ENCODE measurements at places on chromosomes 5 and 9. TPM values are rescaled to one million over a fixed set of nuclear protein-coding genes. Genes with fewer than 3 reads are reported as not detected.

Gene CDKN2B-AS1
- total RNA-seq = not detected

Gene SLC4A9
- total RNA-seq = 0.02 TPM

Gene CCL27
- total RNA-seq = 0.33 TPM

Gene APBA1
- 0.28 TPM for total RNA-seq

Gene PCDHA12
- 3.0 TPM for total RNA-seq

Data from A549 treated with AZD2906 at 1 μM for 4 hours (cell line).